HuH-7.5 (cell line): ENCODE measurements at places on chromosomes 13 and 19.

- DNase-seq: no peak
Measured at GRCh38 chr13:100363285-100363711, 225.3 kb downstream of the GGACT start.

GRCh38 chr13:39483326-39483725 lies 119.7 kb downstream of the LHFPL6 start:
- DNase-seq: no peak

DNA sequence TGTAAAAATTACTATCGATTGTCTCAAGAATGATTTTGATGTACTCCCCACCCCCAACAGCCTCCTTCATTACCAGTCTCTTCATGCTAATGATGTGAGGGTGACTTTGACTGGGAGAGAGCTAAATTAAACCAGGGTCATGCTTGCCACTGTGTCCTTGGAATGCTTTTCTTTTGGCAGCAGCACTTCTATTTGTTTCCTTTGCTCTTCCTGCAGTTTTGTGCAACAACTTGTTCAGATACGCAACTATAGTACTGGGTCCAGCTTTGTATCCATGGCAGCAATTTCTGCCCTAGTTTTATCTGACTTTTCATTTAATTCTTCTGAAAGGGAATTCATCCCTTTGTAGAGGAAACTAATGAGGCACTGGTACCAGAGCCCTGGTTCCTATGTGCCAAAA lies 2792.1 kb downstream of the PCDH9 start:
- no peak for DNase-seq

DNA sequence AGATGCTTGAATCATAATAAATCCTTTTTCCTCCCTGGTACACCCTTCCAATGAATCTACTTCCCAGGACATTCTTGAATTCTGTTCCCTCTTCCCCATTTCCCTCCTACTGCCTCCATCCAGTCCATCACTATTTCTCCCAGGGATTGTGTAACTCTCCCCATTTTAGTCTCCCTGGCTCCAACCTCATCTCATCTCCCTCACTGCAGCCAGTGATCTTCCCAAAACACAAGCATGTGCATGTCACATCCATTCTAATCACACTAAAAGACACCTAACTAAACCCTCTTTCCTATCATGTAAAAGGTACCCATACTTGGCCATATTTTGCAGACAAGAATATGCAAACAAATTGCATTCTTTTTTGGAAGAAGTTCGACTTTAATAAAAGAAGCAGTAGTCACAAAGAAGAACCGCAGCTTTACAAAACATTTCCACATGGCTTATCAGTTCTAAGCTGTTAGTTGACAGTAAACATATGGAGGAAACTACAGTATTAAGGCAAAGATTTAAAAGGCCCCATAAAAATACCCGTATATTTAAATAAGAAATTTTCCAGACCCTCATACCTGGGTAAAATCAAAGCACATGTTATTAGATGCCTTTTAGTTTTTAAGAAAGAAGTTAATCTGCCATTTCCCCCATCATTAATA lies 111.0 kb downstream of the KCTD12 start:
- no peak for DNase-seq
